ENCODE measurements at places on chromosomes 16 and 17.

- no peak overlapping the region for H3K27ac ChIP-seq
- H3K4me1 ChIP-seq = no peaks in the 10 kb centered on the region
- H3K27me3 ChIP-seq = no peaks in the 10 kb centered on the region
- no peak overlapping the region for H3K4me3 ChIP-seq
- no peaks in the 10 kb centered on the region for H3K36me3 ChIP-seq
Measured at GRCh38 chr17:79273660-79274059, 199.0 kb downstream of the ENGASE start.

GRCh38 chr17:9424071-9424640 is 151.5 kb downstream of the STX8 start:
- H3K27me3 ChIP-seq = no peaks in the 10 kb centered on the region
- H3K4me1 ChIP-seq = no peaks in the 10 kb centered on the region
- no peak for DNase-seq
- H3K27ac ChIP-seq = no peak overlapping the region
- H3K4me3 ChIP-seq = no peak overlapping the region

DNA sequence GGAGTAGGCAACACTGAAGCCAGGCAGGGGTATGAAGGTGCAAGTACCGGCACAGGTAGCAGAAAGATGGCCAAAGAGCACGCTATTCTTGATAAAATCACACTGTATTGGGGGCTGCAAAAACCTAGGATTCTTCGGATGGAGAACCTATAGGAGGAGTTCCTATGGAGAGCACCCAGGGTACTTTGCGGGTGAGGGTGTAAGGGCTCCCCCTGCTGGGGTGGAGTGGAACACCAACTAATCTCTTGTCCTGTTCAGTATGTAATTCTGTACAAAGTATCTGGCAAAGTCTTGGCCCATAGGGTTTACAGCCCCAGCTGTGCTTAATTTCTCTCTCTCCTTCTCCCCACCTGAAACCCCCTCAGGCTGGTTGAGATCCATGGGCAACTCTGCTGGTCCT is 393.1 kb upstream of the ASIC2 start:
- H3K27ac ChIP-seq = no peak overlapping the region
- H3K27me3 ChIP-seq = no peaks in the 10 kb centered on the region
- H3K4me1 ChIP-seq = no peaks in the 10 kb centered on the region
- no peaks in the 10 kb centered on the region for H3K36me3 ChIP-seq
- no peak for DNase-seq

GRCh38 chr16:75265911-75266701 is 14.7 kb upstream of the BCAR1 start:
- H3K27ac ChIP-seq = no peak overlapping the region
- H3K36me3 ChIP-seq = no peaks in the 10 kb centered on the region
- H3K4me1 ChIP-seq = no peaks in the 10 kb centered on the region
- no peaks in the 10 kb centered on the region for H3K27me3 ChIP-seq
- no peak for DNase-seq

DNA sequence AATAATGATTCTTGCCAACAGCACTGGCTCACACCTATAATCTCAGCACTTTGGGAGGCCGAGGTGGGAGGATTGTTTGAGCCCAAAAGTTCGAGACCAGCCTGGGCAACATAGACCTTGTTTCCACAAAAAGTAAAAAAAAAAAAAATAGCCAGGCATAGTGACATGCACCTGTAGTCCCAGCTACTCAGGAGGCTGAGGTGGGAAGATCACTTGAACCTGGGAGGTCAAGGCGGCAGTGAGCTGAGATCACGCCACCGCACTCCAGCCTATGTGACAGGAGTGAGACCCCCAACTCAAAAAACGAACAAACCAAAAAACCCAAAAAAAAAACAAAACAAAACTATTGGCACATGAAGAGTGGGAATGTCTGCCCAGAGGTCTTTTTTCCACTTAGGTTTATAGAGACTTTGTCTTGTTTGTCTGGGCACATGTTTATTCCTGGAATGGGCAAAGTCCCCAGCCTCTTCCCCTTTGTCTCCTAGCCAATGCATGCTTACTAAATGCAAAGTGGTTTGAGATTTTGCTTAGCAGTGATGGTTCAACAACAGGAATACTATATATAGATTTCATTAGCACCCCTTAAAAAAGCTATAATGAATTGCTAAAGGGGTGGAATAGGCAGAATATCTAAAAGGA is 25.9 kb downstream of the NMT1 start:
- no peaks in the 10 kb centered on the region for H3K4me1 ChIP-seq
- no peak overlapping the region for H3K4me3 ChIP-seq
- DNase-seq = no peak
- peaks cover 16% of the 10 kb centered on the region for H3K36me3 ChIP-seq
- H3K27me3 ChIP-seq = no peaks in the 10 kb centered on the region
- no peak overlapping the region for H3K27ac ChIP-seq

DNA sequence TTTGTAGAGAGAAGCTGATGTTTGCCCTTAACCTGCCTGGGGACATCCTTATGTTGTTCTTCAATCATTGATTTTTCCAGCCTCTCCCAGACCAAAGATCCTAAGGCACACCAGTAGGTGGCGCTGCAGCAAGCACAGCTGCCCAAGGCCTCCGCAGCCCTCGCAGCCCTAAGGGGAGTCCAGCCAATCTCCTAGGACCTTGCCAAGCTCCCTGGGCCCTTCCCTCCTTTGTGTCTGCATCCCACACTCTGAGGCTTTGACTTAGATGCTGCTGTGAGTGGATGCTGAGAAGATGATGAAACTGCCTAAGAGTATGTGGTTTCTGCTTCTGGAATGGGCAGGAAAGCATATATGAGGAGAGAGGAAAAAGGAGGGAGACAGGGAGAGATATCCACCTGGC is 47.1 kb downstream of the SPACA3 start:
- H3K36me3 ChIP-seq = no peaks in the 10 kb centered on the region
- H3K4me1 ChIP-seq = no peaks in the 10 kb centered on the region
- no peak for DNase-seq
- H3K27me3 ChIP-seq = no peaks in the 10 kb centered on the region
- H3K27ac ChIP-seq = no peak overlapping the region

GRCh38 chr17:34252444-34253138 is 2.5 kb upstream of the CCL2 start:
- no peaks in the 10 kb centered on the region for H3K36me3 ChIP-seq
- H3K4me3 ChIP-seq = no peak overlapping the region
- H3K27ac ChIP-seq = no peak overlapping the region

DNA sequence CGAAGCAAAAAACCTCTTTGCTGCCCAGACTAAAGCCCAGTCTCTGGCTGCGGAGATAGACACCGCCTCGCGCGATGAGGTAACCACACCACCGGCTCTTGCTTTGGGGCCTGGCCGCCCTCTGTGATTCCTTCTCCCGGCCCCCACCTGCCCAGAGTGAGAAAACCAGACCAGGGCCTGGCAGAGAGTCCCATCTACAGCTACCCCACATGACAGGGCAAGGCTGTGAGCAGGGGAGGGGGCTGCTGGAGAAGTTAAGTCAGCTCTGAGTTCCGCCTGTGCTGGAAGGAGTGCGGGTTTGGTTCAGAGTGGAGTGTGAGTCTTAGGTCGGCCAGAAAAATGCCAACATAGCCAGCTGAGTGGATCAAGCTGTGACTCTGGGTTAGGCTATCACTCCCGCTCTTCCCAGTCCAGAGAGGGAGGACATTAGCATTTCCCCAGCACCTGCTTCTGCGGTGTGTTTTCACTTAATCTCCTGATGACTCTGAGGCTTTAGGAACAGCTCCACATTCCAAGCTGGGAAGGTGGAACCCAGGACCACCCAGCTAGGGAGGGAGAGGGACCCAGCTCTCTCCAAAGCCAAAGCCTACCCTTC is 139.0 kb downstream of the RAB11FIP4 start:
- no peak overlapping the region for H3K27ac ChIP-seq
- no peak for DNase-seq
- H3K4me3 ChIP-seq = no peak overlapping the region
- peaks cover 3% of the 10 kb centered on the region for H3K4me1 ChIP-seq
- H3K27me3 ChIP-seq = no peaks in the 10 kb centered on the region

DNA sequence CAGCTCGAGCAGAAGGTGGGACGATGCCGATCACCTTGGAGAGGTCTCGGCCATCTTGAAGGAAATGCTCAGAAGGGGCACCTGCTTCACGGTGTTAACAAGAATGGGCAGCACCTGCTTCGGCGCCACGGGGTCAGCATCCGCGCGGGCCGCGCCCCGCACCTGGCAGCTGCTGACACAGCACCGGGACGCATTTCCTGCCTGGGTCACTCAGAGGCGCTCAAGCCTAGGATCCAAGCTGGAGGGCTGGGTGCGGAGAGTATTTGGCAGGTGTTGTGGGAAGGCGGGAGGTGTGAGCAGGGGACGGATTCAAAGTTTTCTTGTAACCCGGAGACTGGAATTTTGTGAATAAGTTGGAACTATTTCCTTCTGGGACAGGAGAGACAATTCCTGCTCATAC is 39.3 kb upstream of the AKTIP start:
- H3K27ac ChIP-seq = no peak overlapping the region
- H3K36me3 ChIP-seq = no peaks in the 10 kb centered on the region
- no peak overlapping the region for H3K4me3 ChIP-seq
- no peak for DNase-seq

DNA sequence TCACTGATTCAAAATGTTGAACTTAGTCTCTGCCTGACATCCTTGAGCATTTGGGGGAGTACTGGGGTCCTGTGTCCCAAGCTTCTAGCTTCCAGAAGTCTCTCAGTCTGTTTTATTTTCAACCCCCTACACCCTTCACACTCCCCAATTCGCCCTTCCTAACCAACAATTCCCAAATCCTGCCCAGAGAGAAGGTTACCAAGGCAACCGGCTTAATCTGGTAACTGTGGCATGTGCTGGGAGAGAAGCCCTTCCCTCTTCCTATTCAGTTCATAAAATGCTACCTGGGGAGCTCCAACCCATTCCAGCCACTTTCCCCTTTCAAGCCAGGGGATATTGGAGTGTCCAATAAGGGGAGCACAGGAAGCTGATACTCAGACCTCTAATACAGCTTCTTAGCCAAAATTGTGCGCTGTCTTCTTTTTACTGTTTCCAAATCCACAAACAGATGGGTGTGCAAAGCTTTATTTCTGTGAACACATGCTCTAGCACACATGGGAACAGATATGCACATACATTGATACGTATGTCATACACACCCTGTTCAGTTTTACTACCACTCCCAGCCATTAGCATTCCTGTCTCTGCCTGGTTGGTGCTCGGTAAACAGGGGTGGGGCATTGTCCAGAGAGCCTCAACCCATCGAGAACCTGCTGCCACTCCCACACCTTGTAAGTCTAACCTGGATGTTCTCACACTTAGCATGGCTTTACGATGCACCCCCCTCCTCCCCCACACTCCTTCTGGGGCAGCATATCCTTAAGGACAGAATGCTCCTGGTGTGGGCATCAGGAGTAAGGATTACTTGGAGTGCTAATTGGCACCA is 1.1 kb upstream of the RAPGEFL1 start:
- H3K27me3 ChIP-seq = no peaks in the 10 kb centered on the region
- H3K4me1 ChIP-seq = peaks cover 5% of the 10 kb centered on the region
- no peak overlapping the region for H3K4me3 ChIP-seq

- no peaks in the 10 kb centered on the region for H3K4me1 ChIP-seq
- H3K36me3 ChIP-seq = no peaks in the 10 kb centered on the region
- H3K27ac ChIP-seq = no peak overlapping the region
- no peak for DNase-seq
- H3K4me3 ChIP-seq = peak overlapping the region; percentile 27
Measured at GRCh38 chr17:56290101-56290801, 137.0 kb downstream of the ANKFN1 start.

- no peaks in the 10 kb centered on the region for H3K4me1 ChIP-seq
- no peaks in the 10 kb centered on the region for H3K36me3 ChIP-seq
- no peak overlapping the region for H3K4me3 ChIP-seq
- no peak overlapping the region for H3K27ac ChIP-seq
- no peak for DNase-seq
Measured at GRCh38 chr16:24508614-24509013, 30.8 kb upstream of the RBBP6 start.

- DNase-seq = no peak
- no peaks in the 10 kb centered on the region for H3K27me3 ChIP-seq
- H3K36me3 ChIP-seq = no peaks in the 10 kb centered on the region
- H3K27ac ChIP-seq = no peak overlapping the region
Measured at GRCh38 chr17:35865412-35866340, 3.0 kb downstream of the HEATR9 start.

DNA sequence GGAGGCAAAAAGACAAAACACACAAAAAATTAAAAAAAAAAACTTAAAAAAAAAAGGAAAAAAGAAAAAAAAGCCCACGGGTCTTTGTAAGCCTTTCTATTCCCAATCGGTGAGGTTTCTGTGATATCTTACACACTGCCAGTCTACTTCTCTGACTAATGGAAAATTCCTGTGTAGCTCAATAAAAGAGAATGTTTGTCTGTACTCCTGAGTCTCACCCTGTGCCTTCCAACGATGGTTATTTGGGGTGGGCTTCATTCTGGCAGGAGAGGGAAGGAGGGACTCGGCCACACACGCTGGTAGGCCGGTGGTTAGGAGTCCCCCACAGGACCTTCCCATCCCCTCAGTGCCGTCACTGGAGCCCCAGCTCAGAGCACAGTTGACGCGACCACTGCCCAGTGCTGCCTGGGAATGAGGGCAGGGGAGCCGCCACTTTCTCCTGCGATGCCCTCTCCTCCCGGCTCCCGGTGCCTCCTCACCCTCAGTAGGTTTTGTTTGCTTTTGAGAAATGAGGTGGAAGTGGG is 68.0 kb downstream of the AMFR start:
- H3K27ac ChIP-seq = peak overlapping the region; percentile 60
- no peak for DNase-seq
- H3K36me3 ChIP-seq = no peaks in the 10 kb centered on the region
- no peaks in the 10 kb centered on the region for H3K4me1 ChIP-seq
